ENCODE measurements at places on chromosomes 4 and X.

DNA sequence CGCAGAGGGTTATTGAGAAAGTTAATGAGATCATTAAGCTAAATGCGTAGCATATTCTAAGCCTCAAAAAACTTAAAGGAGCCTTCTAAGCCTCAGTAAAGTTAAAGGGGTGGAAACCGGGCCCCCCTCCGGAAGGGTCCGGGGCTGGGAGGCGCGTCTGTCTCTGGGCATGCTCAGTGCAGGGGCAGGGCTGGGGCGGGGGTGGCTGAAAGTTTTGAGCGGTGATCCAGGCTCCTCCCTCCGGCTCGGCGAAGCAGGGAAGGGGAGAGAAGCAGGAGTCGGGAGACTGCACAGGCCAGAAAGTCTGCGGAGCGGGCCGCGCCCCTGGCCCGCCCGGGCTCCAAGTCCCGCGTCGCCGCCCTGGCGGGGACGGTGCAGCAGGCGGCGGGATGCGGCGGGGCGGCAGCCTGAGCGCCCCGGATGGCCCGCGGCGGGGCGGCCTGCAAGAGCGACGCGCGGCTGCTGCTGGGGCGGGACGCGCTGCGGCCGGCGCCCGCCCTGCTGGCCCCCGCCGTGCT, at the start of gene EVC:
EVC (plus strand) TSS at position 241 of the 518 bp plus-strand sequence; CDS start at position 421, 180 bp downstream.
- peak; percentile 74 for DNase-seq

DNA sequence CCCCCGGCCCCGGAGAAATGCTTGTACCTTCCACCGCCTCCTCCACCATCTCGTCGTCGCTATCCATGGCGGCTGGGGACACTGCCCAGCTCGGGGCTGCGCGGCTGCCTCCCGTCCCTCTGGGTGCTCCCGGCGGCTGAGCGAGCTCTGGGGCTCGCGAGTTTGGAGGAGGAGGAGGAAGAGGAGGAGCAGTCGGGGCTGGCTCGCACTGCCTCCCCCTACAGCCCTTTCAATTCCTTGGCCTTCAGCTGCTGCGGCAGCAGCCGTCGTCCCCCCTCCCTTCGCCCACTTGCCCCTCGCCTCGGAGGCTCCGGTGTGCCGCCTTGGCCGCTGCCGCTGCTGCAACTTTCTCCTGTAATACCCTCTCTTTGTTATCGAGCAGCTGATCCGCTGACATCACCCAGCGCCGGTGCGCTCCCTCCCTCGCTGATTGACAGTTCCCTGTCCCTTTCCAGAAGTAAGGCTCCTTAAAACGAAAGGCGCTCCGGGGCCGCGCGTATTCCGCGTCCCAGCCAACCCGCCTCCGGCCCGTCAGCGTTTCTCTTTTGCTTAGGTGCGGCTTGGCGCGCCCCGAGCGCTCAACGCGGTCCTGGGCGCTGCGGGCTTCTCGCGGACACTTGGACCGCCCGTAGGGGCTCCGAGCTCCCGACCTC, at the start of gene SETD7:
SETD7 (minus strand) TSS at position 149 of the 653 bp plus-strand sequence; CDS start at position 67, 82 bp downstream.
- peak; percentile 58 for DNase-seq

GRCh38 chr4:185412412-185412811, 13.4 kb downstream of the UFSP2 start:
- no peak for DNase-seq

DNA sequence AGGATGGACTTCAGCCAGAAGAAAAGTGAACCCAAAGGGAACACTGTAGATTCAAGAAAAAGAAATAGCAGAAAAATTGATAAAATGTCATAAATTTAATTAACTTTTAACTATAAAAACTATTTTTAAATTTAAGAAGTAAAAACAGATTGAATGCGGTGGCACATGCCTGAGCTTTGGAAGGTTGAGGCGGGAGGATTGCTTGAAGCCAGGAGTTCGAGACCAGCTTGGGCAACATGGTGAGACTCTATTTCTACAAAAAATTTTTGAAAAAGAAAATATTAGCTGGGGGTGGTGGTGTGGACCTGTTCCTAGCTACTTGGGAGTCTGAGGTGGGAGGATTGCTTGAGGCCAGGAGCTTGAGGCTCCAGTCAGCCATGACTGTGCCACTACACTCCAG, 3.0 kb downstream of the FAM184B start:
- no peak for DNase-seq

All from SK-MEL-5 (cell line).